ENCODE measurements at places on chromosomes 2 and 18.

GRCh38 chr2:119756837-119757236 lies 2.9 kb upstream of the PTPN4 start:
- no peak for DNase-seq

DNA sequence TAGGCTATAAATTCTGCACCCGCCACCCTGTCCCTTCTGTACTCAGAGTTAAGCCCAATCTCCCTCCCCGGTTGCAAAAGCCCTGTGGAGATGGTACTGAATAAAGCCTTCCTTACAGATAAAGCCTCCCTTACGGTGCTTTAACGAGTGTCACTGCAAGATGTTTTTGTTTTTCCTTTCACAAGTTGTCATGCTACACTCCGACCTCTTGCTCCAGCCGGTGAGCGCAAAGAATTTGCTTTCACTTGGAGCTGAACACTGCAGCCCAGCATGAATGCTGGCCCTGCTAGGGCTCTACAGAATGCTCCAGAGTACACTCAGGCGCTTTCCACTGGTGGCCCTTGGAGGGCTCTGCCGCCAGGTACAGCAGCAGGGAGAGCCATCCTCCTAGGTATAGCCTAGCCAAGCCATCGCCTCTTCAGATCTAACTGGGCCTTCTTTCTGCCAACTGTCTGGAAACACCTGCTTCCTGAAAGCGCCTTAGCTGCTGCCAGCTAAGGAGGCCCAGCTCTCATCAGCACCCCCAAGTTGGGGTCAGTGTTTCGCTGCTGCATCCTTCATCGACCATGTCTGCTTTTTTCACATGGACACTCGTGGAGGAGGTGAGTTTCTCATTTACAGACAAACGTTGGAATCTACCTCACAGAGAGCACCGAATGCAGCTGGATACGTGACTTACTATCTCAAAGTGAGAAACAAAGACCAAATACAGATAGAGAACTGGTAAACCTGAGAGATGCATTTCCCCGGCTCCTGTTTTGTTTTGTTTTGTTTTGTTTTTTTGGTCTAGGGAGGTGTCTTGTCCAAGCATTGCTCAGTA lies 13.4 kb upstream of the CREG2 start:
- no peak for DNase-seq

DNA sequence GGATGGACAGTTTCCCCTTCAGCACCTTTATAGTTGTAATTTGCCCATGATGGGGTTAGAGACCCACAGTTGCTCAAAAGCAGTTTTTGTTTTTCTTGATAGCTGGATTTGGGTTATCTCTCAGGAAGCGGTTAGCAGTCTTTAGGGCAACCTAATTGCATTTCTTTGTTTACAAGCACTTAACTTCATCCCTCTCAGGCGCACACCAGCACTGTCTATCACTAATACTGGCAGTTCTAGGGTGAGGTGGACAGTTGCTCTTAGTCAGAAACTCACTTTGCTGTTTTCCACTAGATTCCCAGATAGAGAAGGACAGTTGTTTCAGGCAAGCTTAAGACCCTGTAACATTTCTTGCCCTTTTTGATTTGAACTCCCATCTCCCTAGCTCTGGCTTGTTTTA lies 146.0 kb downstream of the AGAP1 start:
- no peak for DNase-seq

- DNase-seq: no peak
Observed at GRCh38 chr2:147099845-147100244, 745.0 kb upstream of the ACVR2A start.

GRCh38 chr2:162581959-162582798 lies 238.2 kb downstream of the GCA start:
- DNase-seq: no peak

- DNase-seq: no peak
Observed at GRCh38 chr2:67844024-67844540, 218.7 kb downstream of the C1D start.

DNA sequence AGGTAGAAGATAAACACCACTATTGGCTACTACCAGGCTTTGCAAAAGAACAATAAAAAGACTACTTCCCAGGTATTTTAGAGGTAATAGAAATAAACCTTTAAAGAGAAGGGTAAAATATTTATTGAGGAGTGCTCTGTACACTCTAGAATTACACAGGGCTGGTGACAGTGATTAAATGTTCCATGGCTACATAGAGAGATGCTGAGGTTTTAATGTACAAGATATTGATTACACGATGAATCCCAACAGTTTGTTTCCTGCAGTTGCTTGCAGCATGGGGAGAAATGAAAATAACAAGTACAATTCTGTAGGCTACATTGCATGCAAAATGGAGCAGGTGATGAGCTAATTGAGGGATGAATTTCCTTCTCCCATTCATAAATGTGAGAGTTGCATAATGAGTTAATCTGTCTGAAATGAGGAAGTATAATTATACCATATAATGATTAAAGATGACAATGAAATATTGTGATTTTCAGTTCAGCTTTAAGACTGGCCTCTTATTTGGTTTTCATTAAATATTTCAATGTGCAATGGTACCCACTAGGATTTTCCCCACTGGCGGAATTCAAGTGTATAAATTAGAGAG lies 266.1 kb downstream of the SOCS6 start:
- no peak for DNase-seq

GRCh38 chr18:54558609-54559585 lies 32.1 kb upstream of the DYNAP start:
- DNase-seq: no peak

DNA sequence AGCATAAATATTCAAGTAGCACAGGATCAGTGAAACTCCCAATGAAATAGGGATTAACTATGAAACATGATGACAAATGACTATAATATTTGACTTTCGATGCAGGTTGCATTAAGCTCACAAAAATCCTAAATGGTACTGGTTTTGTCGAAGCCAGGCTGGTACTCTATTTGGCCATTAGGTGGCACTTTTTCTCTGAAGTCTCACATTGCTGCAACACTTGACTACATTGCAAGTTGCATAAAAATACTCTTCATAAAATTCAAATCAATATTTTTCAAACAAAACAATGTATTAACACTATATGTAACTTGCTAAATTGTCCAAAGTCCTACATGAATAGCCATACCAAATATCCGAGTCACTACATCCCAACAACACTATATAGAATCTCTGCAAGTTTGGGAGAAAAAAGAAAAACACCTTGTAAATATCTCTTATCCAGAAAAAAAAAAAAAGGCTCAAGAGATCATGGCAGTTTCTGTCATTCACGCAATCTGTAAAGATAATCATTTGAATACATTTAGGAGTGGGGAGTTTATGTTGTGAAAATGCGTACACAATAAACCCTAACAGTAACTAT lies 9.5 kb downstream of the RTTN start:
- peak; percentile 11 for DNase-seq

- DNase-seq: no peak
Observed at GRCh38 chr2:142870526-142870925, 6.9 kb upstream of the KYNU start.

GRCh38 chr2:6231166-6231565 lies 539.0 kb downstream of the SOX11 start:
- DNase-seq: no peak

- no peak for DNase-seq
Observed at GRCh38 chr2:26615860-26616705, 25.1 kb downstream of the CIB4 start.

DNA sequence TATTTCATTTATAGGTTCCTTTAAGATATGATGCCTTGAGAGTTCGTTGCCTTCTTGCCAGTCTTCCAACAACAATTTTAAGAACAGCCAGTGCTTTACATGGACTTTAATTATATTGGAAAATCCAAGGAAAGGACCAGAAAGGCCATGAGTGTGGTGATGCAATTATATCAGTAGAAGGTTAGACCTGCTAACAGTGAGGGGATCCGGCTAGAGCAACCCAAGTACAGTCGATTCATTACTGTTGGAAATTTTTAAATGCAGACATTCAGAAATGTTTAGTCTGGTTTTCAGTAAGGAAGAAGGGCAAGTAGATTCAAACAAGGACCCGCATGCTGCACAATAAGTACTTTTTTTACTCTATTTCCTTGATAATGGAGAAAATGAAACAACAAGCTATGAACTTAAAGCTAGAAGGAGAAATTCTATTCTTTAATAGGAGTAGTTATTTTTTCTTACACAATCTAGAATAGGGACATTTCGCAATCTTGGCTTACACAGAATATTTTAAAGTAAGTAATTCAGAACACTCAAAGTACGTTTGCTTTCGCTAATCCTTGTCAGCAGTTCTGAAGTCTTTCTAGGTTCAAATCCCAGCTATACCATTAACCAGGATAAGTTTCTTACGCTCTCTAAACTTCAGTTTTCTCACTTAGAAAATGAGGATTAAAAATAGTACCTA lies 405.5 kb downstream of the MEIS1 start:
- DNase-seq: no peak

GRCh38 chr2:134558208-134558830 lies 160.5 kb downstream of the TMEM163 start:
- DNase-seq: no peak

DNA sequence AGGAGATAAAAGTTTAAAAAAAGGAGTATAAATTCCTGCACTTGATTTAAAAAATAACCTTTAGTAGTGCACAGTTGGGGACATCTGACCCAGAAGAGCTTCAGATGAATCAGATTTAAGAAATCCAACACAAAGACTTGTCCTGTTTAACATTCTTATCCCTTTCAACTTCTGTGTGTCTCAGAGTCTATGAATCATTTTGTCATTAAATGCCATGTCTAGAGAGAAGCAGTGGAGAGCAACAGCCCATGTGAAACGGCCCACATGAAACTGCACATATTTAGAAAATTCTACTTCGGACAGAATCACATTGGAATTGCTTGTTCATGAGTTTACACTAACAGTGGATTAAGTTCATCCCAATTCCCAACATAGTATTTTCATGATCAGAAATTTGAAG lies 278.6 kb downstream of the SLC8A1 start:
- no peak for DNase-seq

DNA sequence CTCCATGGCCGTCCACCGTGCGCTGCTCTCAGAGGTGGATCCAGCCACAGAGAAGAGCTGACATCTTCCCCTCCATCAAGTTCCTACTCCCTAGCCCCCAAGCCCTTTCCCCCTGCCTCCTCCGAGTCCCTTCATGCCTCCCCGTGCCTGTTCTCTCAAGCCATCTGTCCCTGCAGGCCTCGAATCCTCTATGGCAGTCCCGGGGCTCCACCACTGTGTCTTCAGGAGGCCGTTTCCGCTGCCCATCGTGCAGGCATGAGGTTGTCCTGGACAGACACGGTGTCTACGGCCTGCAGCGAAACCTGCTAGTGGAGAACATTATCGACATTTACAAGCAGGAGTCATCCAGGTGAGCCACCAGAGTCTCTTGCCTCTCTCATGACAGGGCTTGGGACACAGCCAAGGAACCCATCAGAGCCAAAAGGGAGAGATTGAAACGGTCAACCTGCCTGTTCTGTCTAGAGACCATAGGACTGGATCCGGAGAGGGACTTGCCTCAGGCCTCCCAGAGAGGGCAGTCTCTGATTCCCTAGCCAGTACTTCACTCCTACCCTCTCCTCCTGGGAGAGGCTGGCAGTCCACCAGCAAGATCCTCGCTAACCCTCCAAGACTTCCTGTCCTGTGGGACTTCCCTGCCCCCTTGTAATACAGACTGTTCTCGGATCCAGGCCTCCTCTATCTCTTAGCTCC lies 9.7 kb downstream of the UCN start:
- no peak for DNase-seq

DNA sequence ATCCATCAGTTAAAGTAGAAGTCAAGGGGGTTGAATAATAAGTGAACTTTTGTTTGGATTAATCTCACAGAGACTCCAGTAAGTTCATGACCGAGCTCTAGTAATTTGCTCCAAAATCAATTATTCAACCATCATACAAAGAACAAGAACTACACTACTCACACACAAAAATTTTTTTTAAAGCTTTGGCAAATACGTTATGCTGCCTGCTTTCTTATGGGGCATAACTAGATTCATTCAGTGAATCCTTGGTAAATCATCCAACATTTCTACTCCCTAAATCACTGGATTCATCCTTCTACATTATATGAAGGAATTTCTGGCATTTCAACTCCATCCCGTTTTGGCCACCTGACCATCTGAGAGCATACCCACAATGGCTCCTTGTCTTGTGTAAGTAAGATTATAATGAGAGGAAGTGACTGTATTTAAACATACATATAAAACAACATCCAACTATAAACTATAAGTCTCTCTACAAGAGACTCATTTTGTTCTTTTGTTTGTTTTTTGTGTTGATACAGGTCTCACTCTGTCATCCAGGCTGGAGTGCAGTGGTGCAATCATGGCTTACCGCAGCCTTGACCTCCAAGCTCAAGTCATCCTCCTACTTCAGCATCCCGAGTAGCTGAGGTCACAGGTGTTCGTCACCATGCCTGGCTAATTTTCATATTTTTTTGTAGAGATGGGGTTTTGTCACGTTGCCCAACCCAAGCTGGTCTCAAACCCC lies 144.2 kb upstream of the LRRTM4 start:
- DNase-seq: no peak

GRCh38 chr2:106596844-106597243 lies 109.7 kb downstream of the CD8B2 start:
- DNase-seq: no peak

DNA sequence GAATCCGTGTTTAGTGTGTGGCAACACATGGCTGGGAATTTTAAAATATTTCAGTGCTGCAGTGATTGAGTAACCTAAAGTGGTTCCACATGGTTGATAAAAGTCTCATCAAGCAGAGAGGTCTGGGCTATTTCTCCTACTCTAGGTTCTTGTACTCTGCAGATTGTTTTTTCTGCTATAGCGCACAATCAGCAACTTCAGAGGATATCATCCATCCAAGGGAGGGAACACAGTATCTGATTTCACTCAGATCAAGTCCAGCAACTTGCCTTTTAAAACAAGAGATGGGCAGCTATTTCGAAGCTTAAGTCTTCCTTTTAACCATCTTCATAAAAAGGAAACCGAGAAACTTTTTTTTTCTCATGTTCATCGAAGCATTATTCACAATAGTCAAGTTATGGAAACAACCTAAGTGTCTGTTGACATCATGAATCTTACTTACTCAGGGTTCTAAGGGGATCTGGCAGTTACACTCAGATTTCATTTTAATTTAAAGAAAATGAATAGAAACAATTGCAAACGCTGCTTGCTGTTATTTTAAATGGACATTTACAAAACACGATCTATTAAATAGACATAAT lies 172.7 kb upstream of the TRIB2 start:
- DNase-seq: no peak

- DNase-seq: no peak
Observed at GRCh38 chr2:149657401-149658040, 69.9 kb upstream of the MMADHC start.
